ENCODE measurements at places on chromosomes 11 and 22. TPM values are rescaled to one million over a fixed set of nuclear protein-coding genes. Genes with fewer than 3 reads are reported as not detected.

DNA sequence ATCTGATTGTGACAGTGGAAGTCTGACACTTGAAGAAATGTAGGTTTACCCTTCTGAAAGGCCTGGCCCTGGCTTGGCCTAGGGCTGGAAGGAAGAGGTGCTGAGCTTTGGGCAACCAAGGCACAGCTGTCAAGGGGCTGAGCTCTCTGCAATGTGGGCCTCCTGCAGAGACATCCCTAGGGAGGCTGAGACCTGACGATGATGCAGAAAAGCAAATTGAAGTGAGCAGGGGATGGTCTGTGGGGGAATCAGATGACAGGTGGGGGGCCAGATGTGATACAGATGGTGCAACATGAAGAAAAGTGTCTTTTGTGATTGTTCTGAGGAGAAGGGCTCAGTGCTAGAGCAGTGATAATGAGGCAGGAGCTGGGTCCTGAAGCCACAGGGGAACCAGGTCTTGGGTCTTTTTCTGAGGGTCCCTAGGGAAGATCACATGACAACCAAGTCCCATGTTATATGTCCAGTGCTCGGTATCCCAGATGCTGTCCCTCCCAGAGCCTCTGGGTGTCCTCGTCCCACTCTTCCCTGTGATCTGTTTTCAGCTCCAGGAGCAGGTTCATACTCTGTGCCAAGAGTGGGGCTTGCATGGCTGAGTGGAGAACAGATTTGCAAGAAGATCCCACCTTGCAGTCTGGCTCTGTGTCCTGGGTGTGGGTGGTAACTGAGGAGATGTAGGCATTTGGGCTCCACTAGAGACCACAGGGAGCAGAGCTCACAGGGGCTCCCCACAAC, 79.9 kb upstream of the VPREB1 start:
- DNase-seq, result no peak
- H3K27me3 ChIP-seq, result no peaks in the 10 kb centered on the region
- H3K4me1 ChIP-seq, result no peaks in the 10 kb centered on the region
- no peak overlapping the region for H3K27ac ChIP-seq

DNA sequence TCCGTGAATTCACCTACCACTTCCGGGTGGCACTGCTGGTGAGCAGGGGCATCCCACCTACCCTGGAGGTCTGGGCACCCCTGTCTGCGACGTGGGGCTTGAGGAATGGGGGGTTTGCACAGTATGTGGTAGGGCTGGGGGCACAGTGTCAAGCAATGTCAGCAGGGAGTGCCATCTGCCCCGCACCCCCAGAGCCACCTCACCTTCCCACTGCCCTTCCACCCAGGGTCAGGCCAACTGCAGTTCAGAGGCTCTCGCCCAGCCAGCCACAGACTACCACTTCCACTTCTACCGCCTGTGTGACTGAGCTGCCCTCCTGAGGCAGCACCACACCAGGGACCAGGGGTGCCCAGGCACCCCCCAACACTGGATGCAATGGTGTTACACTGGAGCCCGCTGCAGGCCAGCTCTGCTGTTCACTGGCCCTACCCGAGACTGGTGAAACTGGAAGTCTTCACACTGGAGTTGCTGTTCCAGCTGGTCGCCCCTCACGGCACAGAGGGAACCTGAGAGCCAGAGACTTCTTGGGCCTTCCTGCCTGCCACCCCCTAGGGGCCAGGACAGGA, 6.5 kb downstream of the TMEM258 start:
- H3K4me1 ChIP-seq, result no peaks in the 10 kb centered on the region
- H3K4me3 ChIP-seq, result no peak overlapping the region
- no peak for DNase-seq
- H3K27me3 ChIP-seq, result no peaks in the 10 kb centered on the region

GRCh38 chr11:46604796-46605195, 11.0 kb upstream of the AMBRA1 start:
- DNase-seq, result no peak
- no peak overlapping the region for H3K4me3 ChIP-seq
- H3K27me3 ChIP-seq, result no peaks in the 10 kb centered on the region

NXPE4 gene
- total RNA-seq, result not detected

MRGPRX4 gene
- not detected for total RNA-seq

PRR33 gene
- not detected for total RNA-seq
